Choroid plexus epithelial cell (primary cell): ENCODE measurements at places on chromosomes 11 and 22.
A peak's percentile ranks its signal among the peaks of the same experiment; 100 is the strongest.

DNA sequence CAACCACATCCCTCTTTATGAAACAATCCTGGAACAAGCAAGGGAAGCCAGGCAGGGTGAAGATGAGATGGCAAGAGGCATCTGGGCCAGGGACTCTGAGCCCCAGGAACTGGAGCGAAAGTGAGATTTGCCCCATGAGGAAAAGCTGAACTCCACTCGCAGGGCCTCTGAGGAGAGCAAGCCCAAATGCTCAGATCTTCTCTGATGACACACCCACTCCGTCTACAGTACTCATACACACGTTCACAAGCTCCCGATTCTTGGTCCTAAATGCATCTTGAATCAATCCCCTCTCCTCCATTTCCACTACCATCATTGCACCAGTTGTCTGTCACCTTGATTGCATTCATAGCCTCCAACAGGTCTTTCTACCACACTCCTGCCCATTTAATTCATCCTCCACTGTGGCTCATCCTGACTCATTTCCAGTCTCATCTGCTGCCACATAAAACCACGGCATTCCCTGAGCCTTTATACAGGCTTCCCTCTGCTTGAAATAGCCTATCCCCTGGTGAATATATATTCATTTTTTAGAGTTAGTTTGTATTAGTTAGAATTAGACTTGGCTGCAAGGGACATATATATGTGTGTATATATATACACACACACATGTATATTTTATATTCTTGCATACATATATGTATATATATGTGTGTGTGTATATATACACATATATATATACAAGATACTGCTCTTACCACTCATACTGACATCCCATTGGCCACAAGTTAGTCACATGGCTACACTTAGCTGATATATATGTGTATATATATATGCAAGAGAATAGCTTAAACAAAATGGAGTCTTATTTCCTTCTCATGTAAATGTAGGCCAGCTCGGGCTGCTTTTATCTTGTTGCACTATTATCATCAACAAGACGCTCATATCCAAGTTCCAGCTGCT is 1.4 kb upstream of the APOA5 start:
- DNase-seq, result peak; percentile 20

- DNase-seq, result peak; percentile 58
These were observed 47.9 kb upstream of the SUSD2 start for GRCh38 chr22:24133187-24133965.

DNA sequence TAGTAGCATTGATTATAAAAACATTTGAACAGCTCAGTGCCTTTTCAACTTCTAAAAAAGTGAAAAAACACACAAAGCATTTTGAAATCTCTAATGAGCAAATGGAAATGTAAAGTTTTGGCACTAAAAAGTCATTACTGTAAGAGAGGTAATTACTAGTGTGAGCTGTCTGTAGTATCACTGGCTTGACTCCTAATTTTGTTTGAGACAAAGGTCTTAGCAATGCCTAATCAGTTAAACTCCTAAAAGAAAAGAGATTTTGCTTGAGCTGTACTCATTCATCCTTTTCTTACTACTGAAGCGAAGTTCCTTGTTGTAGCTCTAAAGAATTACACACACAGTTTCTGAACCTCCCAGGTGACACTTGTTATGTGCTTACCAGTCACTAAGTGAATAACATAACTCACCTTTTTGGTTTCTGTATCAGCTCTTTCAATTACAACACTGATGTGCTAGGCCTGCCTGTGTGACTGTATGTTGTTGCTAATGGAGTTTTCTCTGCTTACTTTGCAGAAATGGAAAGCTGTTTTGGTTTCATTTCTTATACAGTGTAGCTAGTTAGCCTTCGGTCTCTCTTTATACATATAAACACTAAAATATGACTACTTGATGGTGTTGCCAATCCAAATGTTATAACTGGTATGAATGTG is 924.4 kb upstream of the TENM4 start:
- peak; percentile 5 for DNase-seq

DNA sequence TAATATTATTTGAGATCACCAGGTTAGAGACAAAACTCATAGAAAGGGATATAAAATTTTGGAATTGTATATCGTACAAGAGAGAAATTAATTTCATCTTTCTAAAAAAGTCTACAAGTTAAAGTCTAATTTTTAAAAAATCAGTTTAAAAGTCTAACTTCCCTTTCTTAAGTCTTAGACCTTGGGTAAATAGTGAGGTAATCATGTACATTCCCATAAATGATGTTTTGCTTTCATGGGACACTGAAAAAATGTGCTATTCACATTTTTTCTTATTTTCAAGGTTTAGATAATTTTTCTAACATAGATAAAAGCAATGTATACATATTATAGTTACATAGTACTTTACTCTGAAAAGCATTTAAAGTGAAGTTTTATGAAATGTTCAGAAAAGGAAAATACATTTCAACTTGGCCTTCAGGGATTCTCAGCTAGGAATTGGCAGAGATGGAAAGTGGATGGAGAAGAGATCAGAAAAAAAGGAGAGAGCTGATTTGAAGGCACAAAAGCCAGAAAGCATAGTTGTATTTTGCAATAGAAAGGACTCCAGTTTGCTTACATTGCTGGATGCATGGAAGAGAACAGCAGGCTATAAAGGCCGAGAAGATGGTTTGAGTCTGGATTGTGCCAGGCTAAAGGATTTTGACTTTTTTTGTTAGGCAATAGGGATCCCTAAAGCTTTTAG is 194.0 kb downstream of the CASP12 start:
- peak; percentile 6 for DNase-seq

GRCh38 chr11:123549926-123550917 is 104.2 kb downstream of the SCN3B start:
- DNase-seq, result no peak

DNA sequence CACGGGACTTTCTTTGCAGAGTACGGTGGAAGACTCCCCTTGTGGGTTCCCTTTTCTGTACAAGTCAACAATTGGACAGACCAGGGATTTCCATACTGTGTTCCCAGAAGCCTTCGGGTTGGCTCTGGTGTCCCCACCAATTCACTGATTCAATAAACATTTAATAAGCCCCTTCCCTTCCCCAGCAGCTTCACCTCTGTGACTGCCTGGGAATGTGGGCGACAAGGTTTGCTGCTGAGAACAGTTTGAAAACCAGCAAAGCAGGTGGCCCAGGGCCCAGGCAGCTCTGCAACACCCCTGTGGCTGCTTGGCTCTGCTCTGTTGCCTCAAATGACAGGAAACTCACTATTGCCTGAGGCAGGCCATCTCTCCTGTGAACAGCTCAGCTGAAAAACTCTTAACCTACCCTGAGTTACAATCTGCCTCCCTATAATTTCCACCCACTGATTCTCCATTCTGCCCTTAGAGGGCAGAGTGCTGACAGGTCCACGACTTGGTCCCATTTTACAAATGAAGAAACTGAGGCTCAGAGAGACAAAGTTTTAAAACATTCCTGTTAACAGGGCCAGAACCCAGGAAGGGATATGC is 10.4 kb downstream of the ADORA2A start:
- DNase-seq, result no peak

- DNase-seq, result no peak
These were observed 145.7 kb upstream of the NECTIN1 start for GRCh38 chr11:119874660-119875238.

GRCh38 chr11:56911312-56911711 is 77.4 kb upstream of the OR5AK2 start:
- DNase-seq, result no peak

GRCh38 chr11:68044898-68045351 is 6.1 kb downstream of the TCIRG1 start:
- DNase-seq, result no peak

DNA sequence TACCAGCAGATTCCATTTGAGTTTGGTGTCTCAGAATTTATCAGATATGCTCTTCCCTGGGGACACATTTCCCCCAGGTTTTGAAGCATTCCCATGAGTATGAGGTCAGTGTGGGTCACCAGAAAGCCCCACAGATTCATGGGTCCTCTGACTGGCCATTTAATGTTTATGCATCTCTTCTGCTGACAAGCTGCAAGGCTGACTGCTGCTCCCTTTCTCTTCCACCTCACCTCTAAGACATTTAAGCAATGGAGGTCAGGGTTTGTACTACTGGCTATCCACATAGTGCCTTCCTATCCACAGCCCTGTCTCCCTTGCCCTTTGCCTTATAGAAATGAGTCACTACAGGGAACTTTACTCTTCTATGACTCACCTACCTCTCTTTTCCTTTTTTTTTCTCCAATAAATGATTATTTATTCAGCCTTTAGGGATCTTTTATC is 106.0 kb upstream of the TIMP3 start:
- DNase-seq, result peak; percentile 89

DNA sequence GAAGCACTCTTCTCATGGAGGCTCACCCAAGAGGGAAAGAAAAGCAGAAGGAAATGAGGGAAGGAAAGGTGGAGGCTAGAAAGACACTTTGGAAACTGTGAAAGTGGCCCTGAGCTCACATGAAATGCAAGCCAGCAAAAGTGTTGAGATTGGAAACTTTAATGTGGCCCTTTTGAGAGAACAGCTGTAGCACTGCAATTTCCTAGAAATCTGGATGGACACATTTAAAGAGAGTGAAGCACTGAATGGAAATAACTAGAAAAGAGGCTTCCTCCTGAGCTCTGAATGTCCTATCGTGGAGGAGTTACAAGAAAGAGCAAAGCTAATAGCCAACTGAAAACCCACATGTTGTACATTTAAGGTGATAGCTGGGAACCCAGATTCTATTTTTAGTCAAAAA is 56.0 kb downstream of the LIF start:
- no peak for DNase-seq

DNA sequence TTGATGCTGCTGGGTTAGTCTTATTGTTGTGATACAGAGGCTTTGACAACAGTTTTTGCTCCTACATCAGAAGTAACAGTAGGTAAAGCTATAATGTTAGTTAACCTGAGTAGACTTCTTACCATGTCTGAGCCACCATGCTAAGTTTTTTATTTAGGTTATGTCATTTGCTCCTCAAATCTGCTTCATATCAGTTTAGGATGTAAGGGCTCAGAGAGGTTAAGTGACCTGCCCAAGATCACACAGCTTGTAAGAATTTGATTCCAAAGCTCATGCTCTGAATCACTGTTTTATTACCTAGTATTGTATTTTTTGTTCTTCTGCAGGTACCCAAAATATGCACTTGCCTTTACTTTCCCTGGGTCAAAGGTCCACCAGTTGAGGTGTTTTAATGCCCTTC is 161.7 kb downstream of the COMMD9 start:
- DNase-seq, result no peak

GRCh38 chr11:126363706-126364248 is 8.3 kb downstream of the ST3GAL4 start:
- no peak for DNase-seq

- peak; percentile 83 for DNase-seq
These were observed 62.7 kb downstream of the DBX1 start for GRCh38 chr11:20097319-20098221.

DNA sequence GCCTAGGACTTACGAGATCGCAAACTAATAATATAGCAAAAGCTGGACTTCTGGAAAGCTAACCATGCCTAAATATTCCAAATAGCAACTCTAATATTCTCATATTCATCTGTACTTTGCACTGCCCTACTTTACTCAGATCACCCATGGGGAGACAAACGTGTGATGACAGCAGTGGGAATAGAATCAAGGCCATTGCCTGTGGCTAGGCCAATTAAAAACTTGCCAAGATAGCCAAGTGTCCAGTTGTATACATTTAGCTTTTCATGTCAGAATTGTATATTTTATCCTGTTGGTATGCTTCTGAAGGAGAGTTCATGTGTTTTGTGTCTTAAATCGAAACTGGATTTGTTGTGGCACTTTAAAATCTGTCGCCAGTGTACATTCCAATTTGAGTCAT is 1.2 kb upstream of the CEP126 start:
- peak; percentile 4 for DNase-seq

GRCh38 chr22:46965555-46966494 is 203.4 kb downstream of the TBC1D22A start:
- DNase-seq, result no peak

DNA sequence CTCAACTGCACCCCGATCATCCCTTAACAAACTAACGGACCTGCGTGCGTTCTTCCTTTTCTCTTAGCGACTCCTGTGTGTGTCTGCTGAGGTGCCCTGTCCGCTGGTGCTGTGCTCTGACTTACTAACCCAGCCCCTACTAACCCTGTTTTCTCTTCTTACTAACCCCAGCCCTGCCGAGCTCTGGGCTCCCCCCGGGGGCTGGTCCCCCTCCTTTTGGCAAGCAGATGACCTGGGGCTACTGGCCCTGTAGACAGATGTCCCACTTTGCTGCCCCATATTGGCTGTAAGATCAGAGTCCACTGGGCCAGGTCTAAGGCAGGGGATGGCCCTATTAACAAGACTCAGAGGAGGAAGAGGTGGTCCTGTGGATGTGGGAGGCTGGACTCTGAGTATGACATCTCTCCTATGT is 14.7 kb downstream of the MIAT start:
- DNase-seq, result no peak

GRCh38 chr11:5574654-5575053 is 6.0 kb upstream of the OR52B6 start:
- no peak for DNase-seq

- DNase-seq, result no peak
These were observed 180.5 kb downstream of the WNT11 start for GRCh38 chr11:76025817-76026216.

- DNase-seq, result peak; percentile 55
These were observed 81.5 kb upstream of the PPARA start for GRCh38 chr22:46068593-46069491.

DNA sequence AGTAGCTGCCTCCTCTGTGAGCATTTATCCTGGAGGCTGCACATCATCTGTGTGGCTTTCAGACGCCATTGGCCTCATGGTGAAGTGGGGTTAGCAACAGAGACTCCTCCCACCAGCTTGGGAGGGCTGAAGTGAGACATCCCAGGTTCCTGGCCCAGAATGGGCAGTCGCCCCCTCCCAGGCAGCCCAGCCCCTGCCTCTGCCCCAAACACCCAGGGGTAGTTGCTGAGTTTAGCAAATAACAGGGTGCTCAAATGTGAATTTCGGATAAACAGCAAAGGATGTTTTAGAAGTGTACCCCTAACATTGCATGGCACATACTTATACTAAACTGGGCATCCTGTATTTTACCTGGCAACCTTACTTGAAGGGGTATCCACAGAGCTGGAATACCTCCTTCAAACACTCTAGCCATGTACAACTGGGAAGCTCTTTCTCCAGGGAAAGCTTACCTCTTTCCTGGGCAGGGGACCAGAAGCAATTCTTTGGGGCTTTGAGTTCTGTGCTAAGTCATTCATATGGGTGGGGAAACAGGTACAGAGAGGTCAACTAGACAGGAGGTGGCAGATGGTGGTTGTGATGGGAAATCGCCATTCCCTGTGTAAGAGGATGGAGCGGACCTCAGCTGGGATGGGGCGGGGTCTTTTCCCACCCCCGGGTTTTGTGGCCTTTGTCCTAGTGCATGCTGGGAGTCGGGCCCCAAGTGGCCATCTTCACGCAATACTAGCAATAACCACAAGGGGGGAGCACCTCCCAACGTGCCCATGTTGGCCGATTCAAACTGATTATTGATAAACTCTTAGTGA is 19.3 kb downstream of the MTFP1 start:
- DNase-seq, result peak; percentile 73

GRCh38 chr11:127471662-127472061 is 471.1 kb upstream of the KIRREL3 start:
- DNase-seq, result no peak

GRCh38 chr11:106625566-106625965 is 392.7 kb downstream of the GUCY1A2 start:
- DNase-seq, result no peak

GRCh38 chr22:23259916-23260644 is 79.8 kb downstream of the BCR start:
- no peak for DNase-seq
